ENCODE measurements at places on chromosomes 16 and 17.

DNA sequence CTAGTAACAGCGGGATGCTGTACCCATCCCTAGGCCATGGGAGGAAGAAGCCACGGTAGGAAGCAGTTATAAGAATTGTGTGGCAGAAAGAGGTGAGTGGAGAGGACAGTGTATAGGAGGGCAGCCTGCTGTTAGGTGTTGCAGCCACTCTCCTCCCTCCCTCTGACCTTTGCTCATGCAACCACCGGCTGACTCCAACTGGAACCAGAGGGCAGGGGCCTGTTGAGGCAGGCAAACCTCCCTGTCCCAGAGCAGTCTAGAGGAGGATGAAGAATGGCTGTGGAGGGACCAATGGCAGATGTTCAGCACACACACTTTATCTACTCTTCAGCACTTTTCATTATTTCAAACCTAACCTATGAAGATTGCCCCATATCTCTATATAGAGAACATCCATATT is 2.2 kb downstream of the TXNL4B start:
- DNase-seq = no peak

- no peak for DNase-seq
These were observed 27.4 kb upstream of the LYRM9 start for GRCh38 chr17:27920569-27920968.

- no peak for DNase-seq
These were observed 34.0 kb downstream of the CCDC57 start for GRCh38 chr17:82178499-82179261.

DNA sequence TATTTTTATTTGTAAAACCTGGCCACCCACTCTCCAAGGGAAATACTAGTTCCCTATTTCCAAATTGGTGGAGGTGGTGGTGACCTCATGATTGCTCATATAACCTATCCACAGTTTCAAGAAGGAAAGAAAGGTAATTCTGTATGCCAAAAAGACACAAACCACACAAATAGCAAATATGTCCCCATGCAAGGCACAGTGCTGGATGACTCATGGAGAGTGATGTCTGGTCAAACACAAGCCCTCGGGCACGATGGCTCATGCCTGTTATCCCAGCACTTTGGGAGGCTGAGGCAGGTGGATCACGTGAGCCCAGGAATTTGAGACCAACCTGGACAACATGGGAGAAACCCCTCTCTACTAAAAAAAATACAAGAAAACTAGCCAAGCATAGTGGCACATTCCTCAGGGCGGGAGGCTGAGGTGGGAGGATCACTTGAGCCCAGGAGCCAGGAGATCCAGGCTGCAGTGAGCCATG is 64.2 kb downstream of the GNA13 start:
- DNase-seq = no peak

- no peak for DNase-seq
These were observed 371.9 kb downstream of the HS3ST3B1 start for GRCh38 chr17:14672830-14673229.

DNA sequence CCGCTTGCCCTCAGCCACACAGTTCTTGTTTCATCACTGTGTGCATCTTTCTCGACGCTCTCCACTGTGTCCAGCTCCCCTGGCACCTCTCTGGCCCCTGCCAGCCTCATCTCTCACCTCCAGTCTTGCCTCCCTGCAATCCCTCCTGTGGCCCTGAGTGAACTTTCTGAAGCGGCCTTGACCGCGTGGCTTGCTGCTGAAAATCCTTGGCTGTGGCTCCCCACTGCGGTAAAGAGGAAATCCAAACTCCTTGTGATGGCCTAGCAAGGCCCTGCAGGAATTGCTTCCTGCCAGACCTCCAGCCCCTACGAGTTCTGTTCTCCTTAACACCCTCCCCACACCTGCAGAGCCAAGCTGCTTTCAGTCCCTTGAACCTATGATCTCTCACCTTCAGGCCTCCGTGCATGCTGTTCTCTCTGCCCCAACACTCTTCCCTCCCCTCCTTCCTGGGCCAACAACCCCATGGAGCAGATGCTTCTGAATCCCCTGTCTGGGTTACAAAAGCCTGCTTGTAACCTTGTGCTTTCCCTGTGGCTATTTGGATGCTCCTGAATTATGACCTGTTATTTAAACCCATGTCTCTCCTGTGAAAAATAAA is 33.6 kb upstream of the BRD7 start:
- DNase-seq = no peak

Measured in immature natural killer cell (primary cell).